Liver (tissue), 10 donors: ENCODE measurements at places on chromosomes 7 and 10. TPM values are rescaled to one million over a fixed set of nuclear protein-coding genes. Genes with fewer than 3 reads are reported as not detected.
A peak's percentile ranks its signal among the peaks of the same experiment; 100 is the strongest.

- DNase-seq, result no peak
Observed at GRCh38 chr7:103123529-103123928, 25.4 kb downstream of the NAPEPLD start.

DNA sequence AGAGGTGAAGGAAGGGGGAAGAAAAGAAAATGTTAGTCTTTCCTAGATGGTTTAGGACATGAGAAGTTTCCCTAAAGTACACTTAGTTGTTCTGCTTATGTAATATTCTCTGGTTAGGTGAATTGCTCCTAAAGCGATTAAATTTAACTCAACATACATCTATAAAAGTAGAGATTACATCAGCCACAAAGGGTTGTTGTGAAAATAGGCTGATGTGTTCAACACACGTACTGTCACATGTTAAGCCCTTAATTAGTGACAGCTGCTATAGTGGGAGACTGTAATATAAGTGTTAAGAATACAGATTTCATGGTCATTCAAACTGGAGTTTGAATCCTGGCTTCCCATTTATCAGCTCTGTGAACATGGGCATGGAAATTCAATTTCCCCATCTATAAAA lies 12.8 kb downstream of the HECTD2 start:
- no peak for DNase-seq

- no peak for DNase-seq
Observed at GRCh38 chr10:96632974-96633710, 46.3 kb upstream of the TM9SF3 start.

DNA sequence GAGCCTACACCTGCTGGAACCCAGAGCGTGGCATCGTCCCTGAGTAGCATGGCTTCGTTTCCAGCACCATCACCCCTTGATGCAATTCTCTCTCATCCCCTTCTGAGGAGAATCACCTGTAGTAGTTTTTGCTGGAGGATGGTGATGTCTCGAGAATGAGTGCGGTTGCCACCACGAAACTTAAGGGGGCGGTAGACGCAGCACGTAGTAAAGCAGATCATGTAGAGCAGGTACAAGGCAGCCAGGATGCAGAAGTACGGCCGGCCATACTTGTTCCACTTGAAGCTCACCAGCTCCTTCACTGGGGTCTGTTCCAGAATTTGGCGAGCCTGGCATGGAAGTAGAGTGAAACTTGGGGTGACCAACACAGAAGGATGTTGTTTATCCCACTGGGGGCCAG lies 8.1 kb downstream of the TRPV5 start:
- DNase-seq, result peak; percentile 35

- no peak for DNase-seq
Observed at GRCh38 chr7:132872034-132872433, 209.9 kb downstream of the CHCHD3 start.

Gene PAPOLB
- 0.05 TPM for total RNA-seq

Gene STARD3NL
- 9.7 TPM for total RNA-seq

Gene ELOVL3
- total RNA-seq, result not detected
